ENCODE measurements at places on chromosomes 1 and 21. TPM values are rescaled to one million over a fixed set of nuclear protein-coding genes. Genes with fewer than 3 reads are reported as not detected.
A peak's percentile ranks its signal among the peaks of the same experiment; 100 is the strongest.

DNA sequence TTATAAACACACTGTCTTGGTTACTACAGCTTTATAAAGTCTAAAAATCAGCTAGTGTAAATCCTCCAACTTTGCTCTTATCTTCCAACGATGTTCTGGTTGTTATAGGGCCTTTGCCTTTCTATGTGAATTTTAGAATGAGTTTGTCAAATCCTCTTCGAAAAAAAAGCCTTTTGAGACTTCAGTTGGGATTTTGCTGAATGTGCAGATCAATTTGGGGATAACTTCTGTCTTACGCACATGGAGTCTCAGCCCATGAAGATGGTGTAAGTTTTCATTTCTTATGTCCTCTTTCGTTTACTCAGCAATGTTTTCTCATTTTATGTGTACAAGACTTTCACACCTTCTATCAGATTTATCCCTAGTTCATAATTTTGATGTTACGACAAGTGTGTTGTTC, 64.8 kb upstream of the ADARB1 start:
- no peak for DNase-seq

DNA sequence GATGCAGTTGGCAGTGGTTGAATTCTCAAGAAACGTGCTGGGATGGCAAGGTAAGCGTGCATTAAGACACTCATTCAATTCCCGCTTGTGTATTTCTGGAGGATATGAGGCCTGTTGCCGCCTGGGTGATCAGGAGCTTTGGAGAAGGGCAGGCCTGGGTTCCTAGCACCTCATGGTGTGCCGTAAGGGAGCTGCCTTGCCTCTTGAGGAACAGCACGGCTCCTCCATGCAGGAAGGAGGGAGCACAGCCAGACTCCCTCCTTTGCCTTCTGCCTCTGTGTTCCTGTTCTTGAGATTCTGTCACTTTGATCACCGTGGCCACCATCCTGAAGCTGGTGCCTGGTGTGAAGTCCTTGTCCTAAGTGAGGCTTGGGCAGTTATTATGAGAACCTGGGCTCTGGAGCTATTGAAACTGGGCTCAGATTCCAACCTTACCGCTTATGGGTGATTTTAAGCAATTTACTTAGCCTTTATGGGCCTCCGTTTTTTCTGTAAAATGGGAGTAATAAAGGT, 18.3 kb downstream of the SLFNL1 start:
- DNase-seq, result no peak

COL8A2 gene
- not detected for total RNA-seq

AQP10 gene
- not detected for total RNA-seq

- no peak for DNase-seq
Measured at GRCh38 chr1:62417351-62417999, 19.4 kb upstream of the USP1 start.

DNA sequence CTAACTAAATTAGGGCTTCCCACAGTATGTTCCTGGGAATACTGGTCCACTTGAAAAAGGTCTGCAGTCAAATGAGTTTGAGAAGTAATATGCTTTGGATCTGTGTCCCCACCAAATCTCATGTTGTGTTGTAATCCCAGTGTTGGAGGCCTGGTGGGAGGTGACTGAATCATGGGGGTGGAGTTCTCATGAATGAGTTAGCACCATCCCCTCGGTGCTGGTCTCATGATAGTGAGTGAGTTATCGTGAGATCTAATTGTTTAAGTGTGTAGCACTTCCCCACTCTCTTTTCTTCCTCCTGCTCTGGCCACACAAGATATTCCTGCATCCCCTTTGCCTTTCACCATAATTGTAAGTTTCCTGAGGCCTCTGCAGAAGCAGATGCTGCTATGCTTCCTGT, 16.9 kb upstream of the DMRTB1 start:
- peak; percentile 73 for DNase-seq

GRCh38 chr1:31800674-31800967, 15.2 kb downstream of the SPOCD1 start:
- no peak for DNase-seq

TNFRSF18 gene
- not detected for total RNA-seq

KDF1 gene
- total RNA-seq, result not detected

FCRL3 gene
- not detected for total RNA-seq

GRCh38 chr1:30668546-30669327, 54.6 kb downstream of the MATN1 start:
- DNase-seq, result no peak

DNA sequence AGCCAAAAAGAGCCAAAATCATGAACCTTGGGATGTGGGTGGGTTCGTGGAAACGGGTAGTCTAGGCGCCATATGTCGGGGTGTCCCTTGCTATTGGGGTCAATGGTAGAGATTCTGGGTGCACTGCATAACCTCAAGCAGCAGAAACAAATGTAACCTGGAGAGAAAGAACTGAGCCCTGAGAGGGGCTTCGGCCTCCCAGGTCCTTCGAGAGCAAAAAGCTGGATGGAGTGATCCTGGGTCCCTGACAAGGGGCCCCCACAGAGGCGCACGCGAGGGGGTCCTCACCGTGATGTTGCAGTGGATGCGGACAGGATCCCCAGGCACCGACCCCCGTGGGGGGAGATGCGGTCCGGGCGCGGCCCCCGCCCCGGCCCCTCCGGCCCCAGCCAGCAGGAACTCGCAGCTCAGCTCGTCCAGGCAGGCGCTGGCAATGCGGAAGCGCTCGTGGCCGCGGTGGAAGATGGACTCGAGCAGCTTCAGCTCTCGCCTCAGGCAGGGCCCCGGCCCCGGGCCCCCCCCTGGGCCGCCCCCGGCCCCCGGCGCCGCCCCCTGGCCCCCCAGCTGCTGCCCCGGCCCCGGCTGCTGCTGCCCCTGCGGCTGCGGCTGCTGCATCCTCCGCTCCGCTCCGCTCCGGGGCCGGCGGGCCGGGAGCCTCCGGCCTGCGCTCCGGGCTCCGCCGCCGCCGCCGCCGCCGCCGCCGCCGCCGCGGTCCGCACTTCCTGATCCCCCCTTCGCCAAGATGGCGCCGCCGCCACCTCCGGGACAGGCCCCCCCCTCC, at the start of gene UBE2Q1:
UBE2Q1 (minus strand) TSS at position 724 of the 781 bp plus-strand sequence; CDS start at position 615, 109 bp downstream.
- DNase-seq, result peak; percentile 38

- DNase-seq, result no peak
Measured at GRCh38 chr1:74785944-74786343, 53.0 kb downstream of the TYW3 start.

GRCh38 chr1:7781923-7782495, 2.1 kb upstream of the PER3 start:
- no peak for DNase-seq

DNA sequence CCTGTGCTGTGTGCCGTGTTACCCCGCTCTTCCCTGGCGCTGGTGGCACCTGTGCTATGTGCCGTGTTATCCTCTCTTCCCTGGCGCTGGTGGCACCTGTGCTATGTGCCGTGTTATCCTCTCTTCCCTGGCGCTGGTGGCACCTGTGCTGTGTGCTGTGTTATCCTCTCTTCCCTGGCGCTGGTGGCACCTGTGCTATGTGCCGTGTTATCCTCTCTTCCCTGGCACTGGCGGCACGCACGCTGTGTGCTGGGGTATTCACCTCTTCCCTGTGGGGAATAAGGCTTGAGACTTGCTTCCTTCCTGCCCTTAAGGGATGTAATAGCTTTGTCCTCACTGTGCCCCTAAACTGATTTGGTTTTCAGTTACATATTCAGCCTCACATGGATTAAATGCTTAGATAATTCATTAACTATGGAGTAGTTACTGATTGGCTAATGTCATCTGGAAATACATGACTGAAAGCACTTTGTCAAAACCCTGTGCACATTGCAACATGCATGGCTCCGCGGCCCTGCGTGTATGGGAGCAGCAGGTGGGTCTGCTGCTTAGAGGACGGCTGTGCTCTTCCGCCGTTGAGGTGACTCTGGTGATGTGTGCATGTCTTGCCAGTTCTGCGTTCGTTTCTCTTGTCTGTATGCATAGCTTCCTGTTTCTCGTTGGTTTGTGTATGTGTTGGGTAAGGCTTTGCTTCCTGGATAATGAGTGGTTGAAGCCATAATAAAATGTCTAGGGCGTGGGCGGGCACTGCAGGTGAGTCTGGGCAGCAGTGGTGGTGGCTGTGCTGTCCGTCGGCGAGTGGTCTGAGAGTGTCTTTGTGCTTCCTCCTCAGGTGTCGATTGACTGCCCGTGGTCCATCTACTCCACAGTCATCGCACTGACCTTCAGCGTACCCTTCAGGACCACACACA, 17.9 kb upstream of the PWP2 start:
- no peak for DNase-seq

GRCh38 chr1:177969825-177970371, at the start of gene SEC16B:
Gene SEC16B, minus strand, starts transcription at chr1:177970058. Its CDS starts 2,077 bp downstream, at chr1:177967981.
- DNase-seq, result no peak

ERICH3 gene
- not detected for total RNA-seq

- DNase-seq, result no peak
Measured at GRCh38 chr1:233328142-233328921, 808 bp downstream of the MAP3K21 start.

DNA sequence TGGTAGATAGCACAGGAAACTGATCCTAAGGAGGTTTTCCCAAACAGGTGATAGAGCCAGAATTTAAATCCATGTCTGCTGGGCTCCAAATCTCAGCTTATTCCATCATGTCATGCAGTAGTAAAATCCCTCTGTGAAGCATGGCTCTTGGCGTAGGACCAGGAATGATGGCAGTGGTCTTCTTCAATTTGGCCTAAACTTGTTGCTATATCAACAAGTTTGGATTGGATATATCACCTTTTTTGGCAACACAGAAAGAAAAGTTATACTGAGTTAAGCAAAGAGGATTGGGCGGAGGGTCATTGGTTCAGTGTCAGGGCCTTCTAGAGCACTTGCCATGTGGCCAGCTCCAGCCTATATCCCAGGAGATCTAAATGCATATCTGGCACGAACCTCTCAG, 52.2 kb downstream of the FGGY start:
- DNase-seq, result no peak

DNA sequence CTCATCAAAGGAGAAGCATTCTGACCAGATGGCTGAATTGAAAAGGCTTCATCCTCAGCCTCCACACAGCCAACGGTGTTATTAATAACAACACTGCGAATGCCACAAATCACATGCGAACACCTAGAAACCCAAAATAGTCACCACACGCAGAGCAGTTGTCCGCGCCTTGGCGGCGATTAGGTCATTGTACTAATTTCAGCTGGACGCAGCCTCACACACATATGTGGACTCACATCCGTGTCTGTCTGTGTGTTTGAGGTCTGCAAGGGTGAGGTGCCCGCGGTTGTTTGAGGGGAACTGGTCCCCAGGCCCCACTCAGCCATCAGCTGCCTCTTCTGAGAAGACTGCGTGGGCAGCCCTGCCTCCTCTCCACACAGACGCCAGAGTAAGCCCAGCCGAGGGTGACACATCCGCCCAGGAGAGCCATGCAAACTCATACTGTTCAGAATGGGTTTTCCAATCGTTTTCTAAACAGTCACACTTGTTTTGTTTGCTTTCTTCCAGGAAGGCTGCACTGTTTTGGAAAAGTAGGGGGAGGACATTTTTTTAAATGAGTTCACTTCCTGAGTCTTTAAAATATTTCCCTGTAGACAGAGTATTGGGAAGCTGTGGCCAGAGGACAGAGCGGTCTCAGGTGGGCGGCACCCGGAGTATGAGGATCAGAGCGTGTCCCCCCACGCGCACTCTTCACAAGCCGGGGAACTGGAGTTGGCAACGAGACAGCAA, 53.4 kb downstream of the TOMM20 start:
- DNase-seq, result no peak

VCAM1 gene
- not detected for total RNA-seq

GRCh38 chr1:11098931-11099309, 749 bp downstream of the EXOSC10 start:
- no peak for DNase-seq

DNA sequence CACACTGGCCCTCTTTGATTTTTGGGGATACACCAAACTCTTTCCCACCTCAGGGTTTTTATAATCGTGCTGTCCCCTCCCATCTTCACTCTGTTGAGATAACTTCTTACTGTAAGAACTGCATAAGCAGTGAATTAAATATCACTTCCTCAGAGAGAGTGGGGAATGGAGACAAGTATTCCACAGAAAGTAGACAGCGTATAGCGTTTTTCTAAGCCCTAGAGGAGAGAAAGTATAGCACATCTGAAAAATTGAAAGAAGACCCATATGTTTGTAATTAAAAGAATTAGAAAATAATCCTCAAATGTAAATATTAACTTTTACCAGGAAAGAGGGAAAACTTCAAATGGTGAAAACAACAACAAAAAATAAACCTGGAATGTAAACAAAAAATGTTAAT, 67.3 kb downstream of the GPR161 start:
- no peak for DNase-seq

- DNase-seq, result no peak
Measured at GRCh38 chr1:41673378-41673777, 188.9 kb upstream of the EDN2 start.

- no peak for DNase-seq
Measured at GRCh38 chr1:70819231-70819630, 228.4 kb downstream of the PTGER3 start.

DNA sequence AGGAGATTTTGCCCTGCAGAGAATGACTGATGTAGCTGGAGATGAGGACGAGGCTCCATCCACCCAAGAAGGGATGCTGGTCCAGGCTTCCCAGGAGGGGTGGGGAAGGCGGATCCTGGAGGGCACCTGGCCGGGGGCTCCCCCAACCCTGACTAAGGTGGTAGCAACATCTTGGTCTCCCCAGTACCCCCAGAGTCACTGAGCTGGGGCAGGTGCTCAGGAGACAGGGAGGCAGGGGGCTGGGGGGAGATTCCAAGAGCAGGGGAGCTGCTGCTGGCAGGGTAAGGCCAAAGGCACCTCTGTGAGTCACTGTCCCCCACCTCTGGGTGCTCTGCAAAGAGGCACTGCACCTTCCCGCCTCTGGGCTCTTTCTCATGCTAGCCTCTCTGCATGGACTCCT, 24.0 kb downstream of the CDCA8 start:
- DNase-seq, result no peak

SLC16A4 gene
- total RNA-seq, result 93.8 TPM

PCSK9 gene
- total RNA-seq, result 0.26 TPM

DNA sequence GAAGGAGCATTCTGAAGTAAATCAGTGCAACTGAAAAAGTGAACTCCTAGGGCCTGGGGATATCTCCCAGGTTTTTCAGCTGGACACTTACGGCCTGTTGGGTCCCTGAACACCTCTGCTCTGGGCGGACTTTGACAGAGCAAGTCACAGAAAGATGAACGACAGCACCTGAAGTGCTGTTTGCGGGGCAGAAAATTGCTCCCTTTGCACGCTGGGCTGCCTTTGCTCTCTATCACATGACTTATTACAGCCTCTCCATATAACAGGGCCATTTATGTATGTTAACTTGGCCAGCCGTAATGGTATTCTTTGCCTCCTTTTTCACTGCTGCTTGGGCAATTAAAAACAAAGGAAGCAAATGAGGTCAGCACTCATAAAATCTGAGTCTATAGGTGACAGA, 332.9 kb downstream of the BARHL2 start:
- DNase-seq, result no peak

DNA sequence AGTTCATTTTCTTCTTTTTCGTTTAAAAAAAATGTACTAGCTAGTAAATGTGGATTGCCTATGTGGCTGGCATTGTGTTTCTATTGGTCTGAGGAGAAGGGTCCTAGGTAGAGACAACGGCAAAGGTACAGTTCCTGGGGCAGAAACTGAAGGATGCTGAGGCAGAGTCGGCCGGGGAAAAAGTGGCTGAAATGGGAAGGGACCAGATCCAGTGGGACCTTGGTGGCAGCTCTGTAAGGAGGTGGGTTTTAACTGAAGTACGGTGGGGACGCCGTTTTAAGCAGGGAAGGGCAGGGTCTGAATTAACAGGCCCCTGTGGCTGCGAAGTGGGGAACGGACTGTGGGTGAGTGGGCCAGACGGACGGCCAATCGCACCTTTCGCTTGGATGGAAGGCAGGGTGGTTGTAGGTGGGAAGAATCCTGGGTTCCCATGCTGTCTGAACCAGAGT, 420 bp upstream of the VPS13D start:
- no peak for DNase-seq

GRCh38 chr21:45318146-45318555, 30.5 kb upstream of the POFUT2 start:
- no peak for DNase-seq

GRCh38 chr1:35434703-35435102, 122.5 kb downstream of the KIAA0319L start:
- no peak for DNase-seq

HLX gene
- total RNA-seq, result 5.3 TPM

Measured in SK-MEL-5 (cell line).